Cerebellar nuclear complex (tissue), 1 donor: ENCODE measurements at places on chromosomes 4 and X.

DNA sequence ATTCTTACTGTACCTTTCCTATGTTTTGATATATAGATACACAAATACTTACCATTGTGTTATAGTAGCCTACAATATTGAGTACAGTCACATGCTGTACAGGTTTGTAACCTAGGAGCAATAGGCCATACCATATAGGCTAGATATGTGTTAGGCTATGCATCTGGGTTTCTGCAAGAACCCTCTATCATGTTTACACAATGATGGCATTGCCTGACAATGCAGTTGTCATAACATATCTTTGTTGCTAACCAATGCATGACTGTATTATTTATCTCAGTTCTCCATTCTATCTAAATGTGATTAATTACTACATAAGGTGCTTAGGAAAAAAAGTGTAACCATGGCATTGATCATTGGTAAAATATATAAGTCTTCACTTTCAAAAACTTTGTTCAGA is 10.0 kb upstream of the SPCS3 start:
- no peak for DNase-seq

DNA sequence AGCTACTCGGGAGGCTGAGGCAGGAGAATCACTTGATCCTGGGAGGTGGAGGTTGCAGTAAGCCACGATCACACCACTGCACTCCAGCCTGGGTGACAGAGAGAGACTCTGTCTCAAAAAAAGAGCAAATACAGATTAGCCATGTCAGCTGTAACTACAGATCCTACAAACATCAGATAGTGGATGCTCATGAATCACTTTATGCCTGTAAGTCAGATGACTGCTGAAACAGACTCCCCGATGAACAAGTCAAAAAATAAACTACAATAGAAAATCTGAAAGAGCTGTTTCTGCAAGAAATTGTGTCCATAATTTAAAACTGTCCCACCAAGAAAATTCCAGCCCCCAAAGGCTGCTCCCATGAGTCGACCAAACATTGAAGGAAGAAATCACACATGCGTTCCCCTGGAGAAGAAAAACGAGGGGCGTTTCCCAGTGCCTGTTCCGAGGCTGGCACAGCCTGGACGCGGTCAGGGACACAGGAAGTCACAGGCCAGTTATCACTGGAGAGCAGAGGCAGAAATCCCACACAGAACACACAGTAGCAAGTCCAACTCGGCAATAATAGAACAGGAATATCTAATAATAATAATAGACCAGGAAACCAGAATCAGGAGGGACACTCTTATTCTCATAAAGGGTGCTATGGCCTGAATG is 30.0 kb upstream of the GTPBP6 start:
- DNase-seq, result no peak

DNA sequence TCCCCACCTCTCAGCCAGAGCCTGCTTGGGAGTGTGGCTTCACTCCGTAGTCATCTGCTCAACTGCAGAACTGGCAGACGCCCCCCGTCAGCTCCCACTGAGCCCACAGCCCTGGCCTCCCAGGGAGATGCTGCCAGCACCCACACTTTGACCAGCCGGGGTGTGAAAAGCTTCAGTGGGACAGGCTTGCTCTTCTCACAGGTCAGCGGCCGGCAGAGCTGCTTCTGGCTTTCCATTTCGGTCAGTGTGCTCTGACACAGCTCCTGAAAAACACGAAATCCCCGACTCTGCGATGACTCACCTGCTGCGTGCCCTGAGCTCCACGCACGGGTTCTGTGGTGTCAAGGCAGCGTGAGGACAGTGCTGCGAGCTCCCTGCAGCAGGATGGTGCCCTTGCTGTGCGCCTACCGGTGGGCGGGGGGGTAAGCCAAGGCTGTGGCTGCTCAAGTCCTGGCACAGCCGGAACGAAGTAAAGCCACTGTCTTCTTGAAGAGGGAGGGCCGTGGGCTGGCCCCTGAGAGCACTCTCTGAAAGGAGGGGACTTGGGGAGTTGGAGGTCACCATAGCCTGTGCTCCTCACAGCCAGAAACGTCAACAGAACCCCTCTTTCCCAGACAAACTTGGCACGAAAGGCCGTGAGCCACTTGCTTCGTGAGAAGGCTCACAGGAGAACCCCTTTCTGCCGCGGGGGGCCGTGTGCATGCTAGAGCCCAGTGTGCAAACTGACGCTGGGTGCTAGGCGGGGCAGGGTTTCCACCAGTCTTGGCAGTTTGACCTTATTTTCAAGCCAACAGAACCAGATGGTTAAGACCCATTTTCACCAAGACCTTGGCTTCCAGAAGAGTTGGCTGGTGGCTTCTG is 23.6 kb downstream of the NOP14 start:
- no peak for DNase-seq

DNA sequence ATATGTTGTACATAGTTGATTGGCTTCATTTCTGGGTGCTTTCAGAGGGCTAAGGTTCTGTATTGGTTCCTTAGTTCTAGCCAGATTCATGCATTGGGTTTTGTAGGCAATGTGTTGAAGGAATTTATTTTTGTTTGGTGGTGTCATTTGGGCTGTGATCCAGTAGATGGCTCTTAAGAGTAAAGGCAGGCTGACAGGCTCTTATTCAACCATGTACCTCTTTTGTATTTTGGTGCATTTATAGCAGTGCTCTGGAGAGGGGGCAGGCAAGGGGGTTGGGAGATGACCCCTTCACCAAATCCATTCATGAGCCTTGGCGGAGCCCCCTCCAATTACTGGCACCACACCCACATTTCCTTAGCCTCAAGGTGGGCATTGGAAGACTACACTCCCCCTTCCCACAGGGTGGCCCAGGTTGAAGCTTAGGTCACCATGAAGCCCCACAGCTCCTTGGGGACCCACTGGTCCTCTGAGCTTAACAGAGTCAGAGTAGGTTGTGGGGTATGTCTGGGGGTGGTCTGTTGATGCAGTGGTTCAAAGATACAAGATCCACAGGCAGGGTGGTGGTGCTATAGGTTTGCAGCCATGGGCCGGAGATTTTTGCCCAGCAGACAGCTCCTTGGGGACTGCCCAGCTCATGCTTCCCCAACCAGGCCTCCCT is 143.0 kb upstream of the GNPDA2 start:
- no peak for DNase-seq

DNA sequence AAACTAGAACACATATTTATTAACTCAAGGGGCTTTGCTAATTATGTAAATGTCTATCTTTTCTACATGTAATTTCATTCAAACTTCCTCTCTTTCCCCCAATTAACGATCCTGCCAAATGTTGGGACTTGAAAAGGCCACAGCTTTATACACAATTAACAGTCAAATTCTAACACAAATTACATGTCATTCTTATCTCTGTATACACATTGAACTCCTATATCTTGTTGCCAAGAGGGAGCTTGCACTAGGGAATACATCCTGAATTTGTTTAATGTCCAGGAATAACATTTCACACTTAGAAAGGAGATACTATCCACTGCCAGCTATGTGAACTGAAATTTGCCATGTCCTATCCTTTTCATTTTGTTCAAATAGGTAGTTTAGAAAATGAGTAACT is 38.9 kb upstream of the MAB21L2 start:
- no peak for DNase-seq
